WTC11 (cell line): ENCODE measurements at places on chromosomes 2 and 18. TPM values are rescaled to one million over a fixed set of nuclear protein-coding genes. Genes with fewer than 3 reads are reported as not detected.

The PIAS2 gene
- 50.7 to 60.6 TPM (median 57.8 TPM) in 3 replicates for total RNA-seq

The RNU2-63P gene
- total RNA-seq, result 2.5 to 7.7 TPM (median 5.2 TPM) in 3 replicates

The SLC9A4 gene
- total RNA-seq, result 0.09 to 0.11 TPM in 2 of 3 replicates, not detected in the other

The PRPF40A gene
- total RNA-seq, result 171 to 189 TPM (median 176 TPM) in 3 replicates

The C2orf72 gene
- total RNA-seq, result 1.3 to 2.8 TPM (median 1.7 TPM) in 3 replicates

The UXS1 gene
- total RNA-seq, result 39.2 to 44.7 TPM (median 42.6 TPM) in 3 replicates

The RTP5 gene
- total RNA-seq, result not detected in 3 replicates

The VSNL1 gene
- 78.4 to 83.6 TPM (median 82.4 TPM) in 3 replicates for total RNA-seq

The EFHD1 gene
- total RNA-seq, result 5.4 to 6.8 TPM (median 6.1 TPM) in 3 replicates

The FOXD4L1 gene
- total RNA-seq, result 0.09 TPM in 1 of 3 replicates, not detected in the others

The RESP18 gene
- not detected in 3 replicates for total RNA-seq

The SERPINB4 gene
- total RNA-seq, result 0.37 to 1.3 TPM (median 0.53 TPM) in 3 replicates

The RAX gene
- 0.57 to 0.94 TPM (median 0.89 TPM) in 3 replicates for total RNA-seq

The UGT1A5 gene
- total RNA-seq, result not detected in 3 replicates

The SCG2 gene
- 0.07 to 0.23 TPM (median 0.11 TPM) in 3 replicates for total RNA-seq

The PDE11A gene
- total RNA-seq, result 0.13 to 0.53 TPM (median 0.53 TPM) in 3 replicates

The NCKAP5 gene
- total RNA-seq, result 0.50 to 0.82 TPM (median 0.55 TPM) in 3 replicates

The MZT2B gene
- total RNA-seq, result 183 to 225 TPM (median 220 TPM) in 3 replicates

The LRRC30 gene
- total RNA-seq, result not detected in 3 replicates

The FBLN7 gene
- 0.55 to 0.96 TPM (median 0.80 TPM) in 3 replicates for total RNA-seq

The TMEM200C gene
- total RNA-seq, result 6.1 to 7.4 TPM (median 6.6 TPM) in 3 replicates

The TP53I3 gene
- 29.7 to 33.1 TPM (median 32.9 TPM) in 3 replicates for total RNA-seq

The ANKRD53 gene
- 0.39 to 0.81 TPM (median 0.80 TPM) in 3 replicates for total RNA-seq

The CFAP221 gene
- 0.14 to 0.94 TPM (median 0.35 TPM) in 3 replicates for total RNA-seq

The KRTCAP3 gene
- total RNA-seq, result 41.9 to 50.0 TPM (median 49.2 TPM) in 3 replicates

The NAT8 gene
- not detected in 3 replicates for total RNA-seq

The COL6A3 gene
- total RNA-seq, result 2.6 to 4.4 TPM (median 3.9 TPM) in 3 replicates

The DTNA gene
- total RNA-seq, result 16.1 to 16.9 TPM (median 16.2 TPM) in 3 replicates

The PLGLB1 gene
- total RNA-seq, result 0.44 to 0.55 TPM (median 0.52 TPM) in 3 replicates

The ZNF638 gene
- total RNA-seq, result 109 to 131 TPM (median 128 TPM) in 3 replicates

The KLHL29 gene
- total RNA-seq, result 6.8 to 7.3 TPM (median 7.1 TPM) in 3 replicates

The C1GALT1C1L gene
- total RNA-seq, result 0.16 to 0.46 TPM (median 0.44 TPM) in 3 replicates

The CYTIP gene
- total RNA-seq, result 0.66 to 1.2 TPM (median 0.89 TPM) in 3 replicates
